Ureter (tissue), 1 donor: ENCODE measurements at places on chromosomes 3 and 15.

DNA sequence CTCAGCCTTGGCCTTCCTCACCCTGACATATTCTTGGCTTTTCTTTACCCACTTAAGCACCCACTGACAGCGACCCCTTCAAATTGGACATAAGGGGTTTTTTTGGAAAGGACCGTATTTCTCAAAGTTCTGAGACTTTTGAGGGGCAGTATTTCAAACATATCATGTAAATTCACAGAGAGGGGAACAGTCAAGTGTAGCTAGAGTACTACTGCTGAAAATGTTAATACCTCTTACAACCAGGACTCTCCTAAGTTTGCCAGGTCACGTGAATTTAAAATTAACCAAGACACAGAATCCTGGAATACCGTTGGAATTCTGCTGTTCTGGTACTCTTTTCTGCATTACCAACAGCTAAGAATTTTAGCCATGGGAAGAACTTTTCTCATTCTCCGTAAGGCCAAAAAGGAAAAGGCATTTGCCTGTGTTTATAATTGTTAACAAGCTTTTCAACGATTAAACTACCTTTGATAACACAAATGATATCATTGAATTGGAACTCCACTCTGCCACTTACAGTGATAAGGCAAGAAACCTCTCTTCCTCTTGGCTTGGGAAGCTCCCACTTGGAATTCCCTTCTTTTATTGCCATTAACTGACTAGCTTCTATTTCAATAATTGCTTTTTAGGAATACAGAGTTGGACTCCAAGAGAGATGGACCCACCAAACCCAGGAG lies 597 bp upstream of the GBE1 start:
- DNase-seq = no peak

GRCh38 chr3:36893137-36893557 lies 51.7 kb downstream of the TRANK1 start:
- DNase-seq = no peak

- DNase-seq = no peak
Observed at GRCh38 chr3:11733914-11734313, 90.2 kb upstream of the VGLL4 start.

DNA sequence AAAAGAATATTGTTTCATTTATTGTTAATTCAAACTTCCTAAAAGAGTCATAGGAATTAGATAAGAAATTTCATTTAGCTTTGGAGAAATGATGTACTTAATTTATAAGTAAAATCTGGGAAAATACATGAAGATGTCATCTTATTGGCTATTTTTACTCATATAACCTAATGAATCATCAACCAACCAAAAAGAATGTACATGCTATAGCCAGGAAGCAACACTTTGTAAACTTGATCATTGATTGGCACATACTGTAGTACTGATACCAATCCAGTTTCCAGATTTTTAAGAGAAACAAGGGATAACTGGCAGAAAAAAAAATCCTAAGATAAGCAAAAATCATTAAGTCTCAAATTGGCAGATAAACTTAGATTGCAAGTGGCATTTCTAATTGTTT lies 207.9 kb upstream of the CDIN1 start:
- no peak for DNase-seq

- DNase-seq = no peak
Observed at GRCh38 chr3:130850044-130850797, 43.7 kb upstream of the ATP2C1 start.
